Activated T-cell treated with anti-CD3 and anti-CD28 coated beads, Interleukin-2, amount 50 U/mL, for 72 hours (primary cell): ENCODE measurements at places on chromosomes 2 and 18.

DNA sequence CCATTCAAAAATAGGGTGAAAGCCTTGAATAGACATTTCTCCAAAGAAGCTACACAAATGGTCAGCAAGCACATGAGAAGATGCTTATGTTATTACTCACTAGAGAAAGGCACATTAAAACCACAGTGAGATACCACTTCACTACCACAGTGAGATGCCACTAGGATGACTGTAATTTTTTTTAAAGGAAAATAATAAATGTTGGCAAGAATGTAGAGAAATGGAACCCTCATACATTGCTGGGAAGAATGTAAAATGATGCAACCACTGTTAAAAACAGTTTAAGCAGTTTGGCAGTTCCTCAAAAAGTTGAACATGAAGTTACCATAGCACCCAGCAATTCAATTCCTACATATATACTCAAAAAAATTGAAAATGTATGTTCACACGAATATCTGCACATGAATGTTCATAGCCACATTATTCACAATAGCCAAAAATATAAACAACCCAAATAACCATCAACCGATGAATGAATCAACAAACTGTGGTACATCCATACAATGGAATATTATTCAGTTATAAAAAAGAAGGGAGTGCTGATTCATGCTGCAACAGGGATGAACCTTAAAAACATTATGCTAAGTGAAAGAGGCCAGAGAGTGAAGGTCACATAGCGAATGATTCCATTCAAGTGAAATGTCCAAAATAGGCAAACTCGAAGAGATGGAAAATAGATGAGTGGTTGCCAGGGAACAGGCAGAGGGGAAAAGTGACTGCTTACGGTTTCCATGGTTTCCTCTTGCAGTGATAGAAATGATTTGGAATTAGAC lies 156.2 kb upstream of the NDUFV2 start:
- DNase-seq: no peak

DNA sequence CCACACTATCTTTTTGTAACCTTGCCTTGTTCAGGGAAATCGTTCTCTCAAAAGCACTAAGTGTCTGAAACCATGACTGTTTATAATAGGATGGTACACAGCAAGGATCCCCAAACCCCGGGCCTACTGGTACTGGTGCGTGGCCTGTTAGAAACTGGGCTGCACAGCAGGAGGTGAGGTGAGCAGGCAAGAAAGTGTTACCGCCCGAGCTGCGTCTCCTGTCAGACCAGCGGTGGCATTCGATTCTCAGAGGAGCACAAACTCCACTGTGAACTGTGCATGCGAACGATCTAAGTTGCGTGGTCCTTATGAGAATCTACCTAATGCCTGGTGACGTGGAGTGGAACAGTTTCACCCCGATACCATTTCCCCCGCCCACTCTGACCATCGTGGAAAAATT lies 81.8 kb upstream of the KCNJ3 start:
- no peak for DNase-seq

DNA sequence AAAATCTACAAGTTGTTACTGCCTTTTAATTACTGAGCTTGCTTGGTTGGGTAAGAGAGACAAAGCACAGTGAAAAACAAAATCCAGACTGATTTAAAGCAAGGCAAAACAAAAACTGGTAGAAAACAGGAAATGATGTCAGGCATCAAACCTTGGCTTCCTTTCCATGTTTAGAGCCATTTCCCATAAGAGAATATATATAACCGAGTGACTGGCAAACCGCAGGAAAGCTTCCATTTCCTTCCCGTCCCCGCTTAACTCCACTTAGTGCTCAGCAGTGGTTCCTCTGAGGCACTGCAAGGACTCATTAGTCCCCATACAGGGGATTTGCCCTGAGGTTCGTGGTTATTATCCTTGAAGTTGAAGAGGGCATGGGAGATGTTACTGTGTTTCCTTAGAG lies 446.3 kb downstream of the LPIN1 start:
- no peak for DNase-seq

- DNase-seq: no peak
Observed at GRCh38 chr2:77977471-77978063, 455.4 kb upstream of the LRRTM4 start.

DNA sequence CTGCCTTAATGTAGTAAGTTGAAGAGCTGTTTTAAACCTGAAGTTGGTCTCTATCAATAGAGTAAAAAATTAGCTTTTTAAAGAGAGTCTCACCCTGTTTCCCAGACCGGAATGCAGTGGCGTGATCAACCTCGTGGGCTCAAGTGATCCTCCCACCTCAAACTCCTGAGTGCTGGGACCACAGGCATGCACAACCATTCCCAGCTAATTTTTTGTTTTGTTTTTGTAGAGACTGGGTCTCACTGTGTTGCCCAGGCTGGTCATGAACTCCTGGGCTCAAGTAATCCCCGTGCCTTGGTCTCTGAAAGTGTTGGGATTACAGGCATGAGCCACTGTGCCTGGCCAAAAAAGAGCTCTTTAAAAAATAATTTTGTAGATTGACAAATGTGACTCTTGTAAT lies 40.3 kb downstream of the CRIM1 start:
- no peak for DNase-seq

DNA sequence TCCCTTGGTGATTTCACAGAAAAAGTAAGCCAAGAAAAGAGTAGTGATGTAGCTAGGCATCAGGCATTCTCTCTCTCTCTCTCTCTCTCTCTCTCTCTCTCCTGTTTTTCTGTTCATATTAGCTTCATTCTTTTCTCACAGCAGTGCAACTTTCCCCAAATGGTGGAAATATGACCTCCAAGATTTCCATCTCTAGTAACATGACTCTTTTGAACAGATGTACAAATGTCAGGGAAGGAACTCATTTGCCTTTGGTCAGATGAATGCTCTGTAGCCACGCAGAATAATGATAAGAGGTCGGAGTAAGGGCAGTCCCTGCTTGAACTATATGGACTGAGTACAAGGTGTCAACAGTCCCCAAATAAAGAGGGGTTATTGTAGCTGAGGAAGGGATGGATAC lies 316.2 kb downstream of the GALNT13 start:
- no peak for DNase-seq

DNA sequence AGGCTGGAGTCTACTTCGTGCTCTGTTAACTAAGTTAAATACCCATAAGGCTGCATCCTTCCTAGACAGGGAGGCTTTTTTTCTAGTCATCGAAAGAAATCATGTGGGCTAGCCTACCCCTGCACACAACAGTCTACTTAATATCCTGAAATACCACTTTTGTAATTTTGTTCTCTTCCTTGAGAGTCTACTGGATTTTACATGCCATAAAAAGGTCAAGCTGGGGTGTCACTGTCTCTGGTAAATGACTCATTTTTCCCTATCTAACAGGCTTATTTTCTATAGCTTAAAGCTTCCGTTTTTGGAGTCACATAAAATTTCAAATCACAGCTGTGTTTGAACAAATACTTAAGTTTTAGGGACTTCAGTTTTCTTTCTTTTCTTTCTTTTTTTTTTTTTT lies 10.7 kb upstream of the STAM2 start:
- DNase-seq: no peak

DNA sequence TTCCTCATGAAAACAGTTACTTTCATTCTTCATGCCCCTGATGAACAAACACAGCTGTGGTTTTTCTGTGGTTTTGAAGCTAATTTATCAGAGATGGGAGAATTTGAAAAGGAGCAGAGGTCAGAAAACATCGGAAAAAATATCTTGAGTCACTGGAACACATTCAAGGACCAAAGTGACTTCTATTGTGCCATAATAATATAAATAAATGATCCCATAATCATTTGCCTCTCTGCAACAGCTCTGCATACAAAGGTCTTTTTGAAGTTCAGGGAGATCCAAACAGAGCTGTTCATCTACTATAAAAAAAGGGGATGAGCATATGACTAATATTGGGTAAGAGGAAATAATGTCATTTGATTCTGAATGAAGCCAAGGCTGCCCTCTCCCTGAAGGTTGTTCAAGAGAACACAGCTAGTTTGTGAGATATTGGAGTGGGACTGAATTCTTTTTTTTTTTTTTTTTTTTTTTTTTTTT lies 201.3 kb upstream of the GALNT5 start:
- no peak for DNase-seq

DNA sequence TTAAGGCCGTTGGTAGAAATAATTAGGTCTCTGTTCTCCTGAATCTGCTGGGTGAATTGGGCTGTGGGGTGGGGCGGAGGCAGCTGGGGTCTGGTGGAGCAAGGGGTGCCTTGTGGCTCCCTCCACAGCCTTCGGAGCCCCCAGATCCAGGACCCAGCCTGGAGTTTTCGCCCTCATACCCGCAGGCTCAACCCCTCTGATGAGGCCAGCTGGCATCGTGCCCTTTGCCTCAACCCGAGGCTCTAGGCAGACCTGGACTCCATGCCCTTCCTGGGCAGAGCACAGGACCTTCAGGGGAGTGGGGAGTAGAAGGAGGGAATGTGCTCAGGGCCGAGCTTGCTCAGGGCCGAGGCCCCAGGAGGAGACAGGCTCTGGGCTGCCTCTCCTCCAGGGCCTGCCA lies 50.3 kb upstream of the SMAD7 start:
- DNase-seq: no peak

DNA sequence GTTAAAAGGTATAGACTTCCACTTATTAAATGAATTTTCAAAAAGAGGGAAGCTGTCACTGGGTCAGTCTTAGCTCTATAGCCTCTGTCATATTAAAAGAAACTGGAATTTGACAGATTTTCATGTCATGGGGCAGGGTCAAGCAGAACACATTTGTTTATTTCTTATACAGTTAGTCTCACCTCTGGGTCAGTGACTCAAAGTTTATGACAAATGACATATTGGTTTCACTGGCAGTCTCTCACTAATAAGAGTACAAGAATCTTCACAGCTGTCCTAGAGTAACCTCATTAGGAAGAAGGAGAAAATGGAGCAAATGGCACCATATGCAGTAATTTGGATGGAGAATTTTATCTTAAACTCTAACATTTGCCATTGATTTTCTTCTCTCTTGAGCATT lies 63.2 kb downstream of the MBD2 start:
- no peak for DNase-seq

GRCh38 chr2:195532255-195532627 lies 124.8 kb upstream of the SLC39A10 start:
- no peak for DNase-seq

- DNase-seq: no peak
Observed at GRCh38 chr2:239548965-239549595, 148.3 kb upstream of the HDAC4 start.

GRCh38 chr2:177322801-177323261 lies 58.3 kb upstream of the NFE2L2 start:
- no peak for DNase-seq

GRCh38 chr18:24734058-24734457 lies 273.6 kb downstream of the HRH4 start:
- DNase-seq: no peak

DNA sequence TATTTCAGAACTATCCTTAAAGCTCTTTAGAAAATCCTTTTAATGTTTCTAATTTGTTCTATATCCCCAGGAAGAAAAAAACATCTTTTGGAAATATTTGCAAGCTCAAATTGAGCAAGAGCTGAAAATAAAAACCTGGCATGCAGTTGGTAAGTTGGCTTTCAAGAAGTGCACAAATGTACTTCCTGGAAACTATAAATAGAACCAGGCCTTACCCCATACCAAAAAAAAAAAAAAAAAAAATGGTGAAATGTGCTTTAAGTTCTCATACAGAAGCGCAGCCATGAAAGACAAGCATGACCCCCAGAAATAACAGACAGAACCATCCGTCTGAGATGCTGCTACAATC lies 178.5 kb downstream of the HDAC4 start:
- no peak for DNase-seq

DNA sequence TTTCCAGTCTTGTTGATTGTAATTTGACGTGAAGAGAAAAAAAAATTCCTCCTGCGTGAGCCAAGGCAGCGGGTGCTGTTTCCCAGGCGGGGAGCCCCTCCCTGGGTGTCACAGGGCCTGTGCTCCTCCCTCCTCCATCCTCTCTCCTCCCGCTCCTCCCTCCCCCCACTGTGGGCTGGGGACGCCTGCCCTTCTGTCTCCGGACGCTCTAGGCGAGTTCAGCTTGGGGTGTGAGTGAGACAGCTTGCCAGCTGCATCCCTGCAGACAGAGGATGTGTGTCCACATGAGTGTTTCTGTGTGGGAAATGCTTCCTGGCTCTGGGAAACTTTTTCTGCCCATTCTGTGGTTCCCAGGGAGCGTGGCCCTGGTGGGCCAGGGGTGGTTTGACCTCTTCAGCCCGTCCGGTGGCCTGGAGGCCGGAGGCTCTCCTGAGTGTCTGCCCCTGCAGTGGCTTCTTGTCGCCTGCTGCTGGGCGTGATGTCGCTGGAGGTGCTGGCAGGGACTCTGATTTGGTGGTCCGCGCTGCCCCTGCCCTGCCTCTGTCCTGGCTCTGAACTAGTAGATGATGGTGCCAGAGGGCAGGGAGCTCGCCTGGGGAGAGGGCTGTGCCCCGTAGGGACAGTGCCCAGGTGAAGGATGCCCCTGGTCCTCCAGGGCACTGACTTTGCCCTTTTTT lies 96.4 kb downstream of the USP40 start:
- no peak for DNase-seq

- no peak for DNase-seq
Observed at GRCh38 chr2:171345971-171346722, 87.6 kb downstream of the METTL8 start.

DNA sequence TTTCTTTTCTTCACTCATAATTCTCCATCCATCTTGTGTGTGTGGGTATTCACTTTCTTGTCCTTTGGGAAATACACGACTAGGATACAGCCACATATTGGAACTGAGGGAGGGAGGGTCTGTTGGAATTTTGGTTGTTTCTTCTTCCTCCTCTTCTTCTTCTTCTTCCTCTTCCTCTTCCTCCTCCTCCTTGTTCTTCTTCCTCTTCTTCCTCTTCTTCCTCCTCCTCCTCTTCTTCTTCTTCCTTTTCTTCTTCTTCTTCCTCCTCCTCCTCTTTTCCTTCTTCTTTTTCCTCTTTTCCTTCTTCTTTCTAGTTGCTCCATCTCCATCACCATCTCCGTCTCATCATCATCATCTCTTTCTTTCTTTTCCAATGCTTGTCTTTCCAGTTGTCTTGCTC lies 1307.3 kb upstream of the ZEB2 start:
- no peak for DNase-seq

GRCh38 chr2:47193607-47194006 lies 38.5 kb upstream of the STPG4 start:
- no peak for DNase-seq

DNA sequence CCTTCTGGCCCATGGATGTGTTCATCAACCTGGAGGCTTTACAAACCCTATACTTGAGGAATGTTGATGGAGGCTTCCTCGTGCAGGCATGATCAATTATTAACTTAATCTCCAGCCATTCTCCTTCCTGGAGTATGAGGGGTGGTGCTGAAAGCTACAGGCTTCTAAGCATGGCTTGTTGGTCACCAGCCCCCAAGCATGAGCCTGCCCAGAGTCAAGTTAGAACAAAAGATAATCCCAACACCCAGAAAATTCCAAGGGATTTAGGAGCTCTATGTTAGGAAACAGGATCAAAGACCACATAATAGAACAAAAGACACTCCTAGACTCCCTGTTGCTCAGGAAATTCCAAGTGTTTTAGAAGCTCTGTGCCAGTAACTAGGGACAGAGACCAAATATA lies 63.1 kb downstream of the FAM171B start:
- DNase-seq: no peak

GRCh38 chr2:207616185-207616584 lies 9.0 kb downstream of the METTL21A start:
- no peak for DNase-seq
